ENCODE measurements at places on chromosomes 16 and 17.

GRCh38 chr16:84823484-84823883 is 3.7 kb downstream of the CRISPLD2 start:
- DNase-seq, result no peak

- no peak for DNase-seq
These were observed 5.6 kb downstream of the ADCY9 start for GRCh38 chr16:4110680-4111079.

DNA sequence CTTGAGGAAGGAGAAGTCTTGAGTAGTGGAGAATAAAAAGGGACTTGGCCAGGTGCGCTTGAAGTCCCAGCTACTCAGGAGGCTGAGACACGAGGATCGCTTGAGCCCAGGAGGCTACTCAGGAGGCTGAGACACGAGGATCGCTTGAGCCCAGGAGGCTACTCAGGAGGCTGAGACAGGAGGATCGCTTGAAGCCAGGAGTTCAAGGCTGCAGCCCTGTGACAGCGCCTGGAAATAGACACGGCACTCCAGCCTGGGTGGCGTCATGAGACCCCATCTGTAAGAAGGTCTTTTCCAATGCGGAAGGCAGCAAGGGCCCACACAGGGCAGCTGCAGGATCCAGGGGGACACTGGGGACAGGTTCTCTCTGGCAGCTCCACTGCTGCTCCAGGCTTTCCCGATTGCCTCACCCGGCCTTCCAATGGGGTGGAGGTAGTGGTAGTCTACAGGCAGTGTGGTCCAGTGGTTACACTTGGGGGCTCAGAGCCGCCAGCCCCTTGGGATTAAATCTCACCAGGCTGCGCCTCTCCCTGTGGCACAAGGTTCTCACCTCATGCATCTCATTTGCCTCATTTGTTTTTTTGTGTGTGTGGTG is 143.4 kb downstream of the SEC14L1 start:
- no peak for DNase-seq

GRCh38 chr17:27473748-27474609 is 17.7 kb downstream of the KSR1 start:
- no peak for DNase-seq

GRCh38 chr17:21545064-21545463 is 147.3 kb upstream of the KCNJ18 start:
- no peak for DNase-seq

GRCh38 chr17:69643686-69644085 is 229.2 kb downstream of the MAP2K6 start:
- no peak for DNase-seq

DNA sequence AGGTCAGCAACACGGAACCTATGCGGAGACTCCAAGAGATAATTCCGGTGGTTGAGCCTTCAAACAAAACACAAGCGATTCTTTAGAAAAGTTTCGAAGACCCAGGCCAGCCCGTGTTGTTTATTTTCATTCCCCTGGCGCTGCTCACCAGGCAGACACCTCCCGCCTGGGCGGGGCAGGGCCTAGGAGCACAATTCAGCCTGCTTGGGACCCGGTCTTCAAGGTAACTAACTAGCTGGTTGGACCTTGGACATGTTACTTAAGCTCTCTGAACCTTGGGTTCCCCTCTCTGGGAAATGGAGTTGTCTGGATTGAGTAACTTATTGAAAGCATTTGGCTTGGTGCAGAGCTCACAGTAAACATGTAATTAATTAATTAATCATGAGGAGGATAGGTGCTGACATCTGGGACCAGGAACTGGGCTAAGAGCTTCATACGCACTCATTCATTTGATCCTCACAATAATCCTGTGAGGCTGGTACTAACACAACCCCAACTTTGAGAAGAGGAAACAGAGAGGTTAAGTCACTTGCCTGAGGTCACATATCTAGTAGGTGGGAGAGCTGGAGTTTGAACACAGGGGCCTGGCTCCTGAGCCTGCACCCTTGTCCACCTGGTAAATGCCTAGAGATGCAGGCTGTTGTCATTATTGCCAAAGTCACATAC is 125.3 kb upstream of the SMURF2 start:
- no peak for DNase-seq

GRCh38 chr17:62919388-62919787 is 46.6 kb upstream of the TANC2 start:
- no peak for DNase-seq

DNA sequence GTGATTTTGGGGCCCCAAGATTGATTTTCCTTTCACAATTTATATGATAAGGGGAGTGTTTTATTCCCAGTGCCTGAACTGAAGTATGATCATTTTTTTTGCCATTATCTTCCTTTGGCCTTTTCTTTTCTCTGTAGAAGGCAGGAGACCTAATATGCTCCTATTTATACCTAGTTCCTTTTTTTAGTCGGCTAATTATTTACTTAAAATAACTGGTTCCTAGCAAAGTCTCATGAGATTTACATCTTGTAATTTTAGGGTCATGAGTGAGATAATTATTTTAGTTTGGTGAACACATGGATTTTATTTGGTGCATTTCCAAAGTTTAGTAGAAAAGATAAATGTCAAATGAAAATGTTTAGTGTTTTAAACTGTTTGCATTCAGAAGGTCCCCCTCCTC is 24.8 kb downstream of the SEC14L1 start:
- no peak for DNase-seq

- DNase-seq, result no peak
These were observed 68.5 kb upstream of the LHX1 start for GRCh38 chr17:36868777-36869176.

DNA sequence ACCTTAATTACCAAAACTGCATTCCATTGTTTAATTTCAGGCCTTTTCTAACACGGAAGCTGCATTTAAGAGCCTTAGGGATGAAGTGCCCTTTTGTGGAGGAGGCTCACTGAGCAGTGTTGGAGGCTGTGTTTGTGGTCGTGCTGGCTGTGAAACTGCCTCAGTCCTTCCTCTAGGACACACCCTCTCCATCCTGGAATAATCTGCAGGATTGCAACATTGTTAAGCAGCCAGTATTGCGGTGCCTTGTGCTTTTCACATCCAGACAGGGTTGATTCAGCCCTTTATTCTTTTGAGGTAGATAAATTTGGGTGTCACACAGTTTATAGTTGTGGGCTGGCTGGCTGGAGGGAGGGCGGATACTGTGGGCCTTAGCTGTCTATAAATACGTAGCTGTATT is 141.6 kb downstream of the CDRT15L2 start:
- DNase-seq, result no peak

DNA sequence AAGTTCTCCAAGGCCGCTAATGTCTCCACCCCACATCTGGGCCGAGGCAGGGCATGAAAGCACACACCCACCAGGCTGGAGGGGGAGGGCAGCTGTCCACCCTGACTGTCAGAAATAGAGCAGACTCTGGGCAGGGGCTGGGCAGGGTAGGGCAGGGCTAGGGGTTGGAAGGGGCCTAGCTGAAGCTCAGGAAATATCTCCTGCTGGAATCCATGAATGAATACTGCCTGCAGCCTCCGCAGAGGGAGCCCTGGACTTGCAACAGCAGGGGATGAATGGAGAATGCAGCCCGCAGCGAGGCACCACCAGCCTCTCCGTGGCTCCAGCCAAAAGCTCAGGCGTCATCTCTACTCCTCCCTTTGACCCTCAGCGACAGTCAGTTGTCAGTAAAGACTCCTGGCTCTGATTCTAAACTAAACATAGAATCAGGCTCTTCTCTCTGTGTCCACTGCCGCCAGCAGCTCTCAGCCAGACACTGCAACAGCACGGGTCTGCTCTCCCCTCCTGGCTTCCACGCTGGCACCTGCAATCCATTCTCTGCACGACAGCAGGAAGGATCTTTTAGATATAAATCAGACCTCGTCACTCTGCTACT is 23.9 kb upstream of the NGFR start:
- no peak for DNase-seq
